ENCODE measurements at places on chromosomes 1 and 21.

- no peak for DNase-seq
Observed at GRCh38 chr1:178927003-178927402, 56.1 kb upstream of the ANGPTL1 start.

DNA sequence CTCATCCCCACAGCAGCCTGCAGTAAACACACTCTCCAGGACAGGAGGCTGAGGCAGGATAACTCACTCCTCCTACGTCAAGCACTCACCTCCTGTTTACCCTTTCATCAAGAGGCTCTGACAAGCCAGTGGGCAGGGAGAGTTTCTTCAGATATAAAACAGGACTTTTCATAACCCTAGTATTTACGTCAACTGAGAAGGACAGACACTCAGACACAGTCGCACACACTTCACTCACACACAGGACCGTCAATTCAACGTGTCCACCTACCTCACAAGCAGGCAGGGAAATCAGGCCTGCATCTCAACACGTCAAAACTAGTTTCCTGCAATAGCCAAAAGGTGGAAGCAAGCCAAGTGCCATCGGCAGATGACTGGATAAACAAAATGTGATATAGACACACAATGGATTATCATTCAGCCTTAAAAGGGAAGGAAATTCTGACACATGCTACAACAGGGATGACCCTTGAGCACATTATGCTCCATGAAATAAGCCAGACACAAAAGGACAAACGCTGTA lies 48.6 kb downstream of the ITPKB start:
- DNase-seq = no peak

GRCh38 chr1:38328278-38329035 lies 281.9 kb upstream of the POU3F1 start:
- no peak for DNase-seq

DNA sequence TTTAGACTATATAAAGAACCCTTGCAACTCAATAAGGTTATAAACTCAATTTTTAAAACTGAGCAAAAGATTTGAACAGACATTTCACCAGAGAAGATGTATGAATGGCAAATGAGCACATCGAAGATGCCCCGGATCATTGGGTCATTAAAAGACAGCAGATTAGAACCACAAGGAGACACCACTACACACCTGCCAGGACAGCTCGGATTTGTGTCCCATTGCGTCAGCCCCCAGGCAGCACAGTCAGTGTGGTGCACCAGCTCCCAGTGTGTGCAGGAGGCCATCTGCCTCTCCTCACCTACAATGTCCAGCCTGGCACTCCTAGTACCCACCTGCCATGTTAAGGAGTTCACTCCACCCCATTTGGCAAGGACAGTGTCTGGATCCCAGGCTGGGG lies 61.1 kb upstream of the LRP8 start:
- DNase-seq = no peak

DNA sequence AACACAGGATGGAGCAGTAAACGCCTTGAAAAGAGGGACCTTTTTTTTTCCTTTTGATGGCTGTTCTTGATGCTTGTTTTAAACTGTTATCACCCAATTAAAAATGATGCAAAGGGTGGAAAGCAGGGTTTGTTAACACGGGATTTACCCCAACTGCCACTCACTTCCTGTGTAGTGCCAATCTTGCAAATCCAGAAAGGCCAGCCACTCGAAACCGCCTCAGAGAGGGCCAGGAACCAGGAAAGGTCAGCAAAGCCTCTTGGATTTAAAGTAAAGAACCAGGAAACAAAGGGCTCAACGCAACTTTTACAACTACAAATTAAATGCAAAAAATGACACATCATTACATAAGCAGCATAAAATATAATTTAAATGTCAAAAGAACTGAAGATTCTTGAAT lies 347.4 kb downstream of the PDE4B start:
- DNase-seq = no peak

- DNase-seq = peak; percentile 45
Observed at GRCh38 chr1:33971018-33971710, 107.3 kb downstream of the HMGB4 start.

- DNase-seq = no peak
Observed at GRCh38 chr1:16631248-16632043, 18.1 kb upstream of the NBPF1 start.

DNA sequence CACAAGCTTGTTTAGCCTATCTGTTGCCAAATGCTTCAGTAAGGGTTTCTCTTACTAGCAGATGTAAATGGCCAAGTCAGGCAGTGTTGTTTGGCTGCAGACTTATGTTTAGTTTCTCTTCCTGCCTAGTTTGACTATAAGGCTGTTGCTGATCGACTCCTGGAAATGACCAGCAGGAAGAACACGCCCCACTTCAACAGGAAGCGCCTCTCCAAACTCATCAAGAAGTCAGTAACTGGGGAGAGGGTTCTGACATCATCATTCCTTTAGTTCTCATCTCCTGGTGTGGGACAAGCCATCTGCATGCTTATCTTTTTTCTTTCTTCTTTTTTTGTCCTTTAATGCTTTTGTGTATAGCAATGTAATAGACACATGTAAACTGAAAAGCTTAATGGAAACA lies 25.1 kb downstream of the RRP1B start:
- no peak for DNase-seq

- no peak for DNase-seq
Observed at GRCh38 chr1:244254467-244254866, 197.2 kb downstream of the ADSS2 start.
